ENCODE measurements at places on chromosomes 11 and 22. TPM values are rescaled to one million over a fixed set of nuclear protein-coding genes. Genes with fewer than 3 reads are reported as not detected.

DNA sequence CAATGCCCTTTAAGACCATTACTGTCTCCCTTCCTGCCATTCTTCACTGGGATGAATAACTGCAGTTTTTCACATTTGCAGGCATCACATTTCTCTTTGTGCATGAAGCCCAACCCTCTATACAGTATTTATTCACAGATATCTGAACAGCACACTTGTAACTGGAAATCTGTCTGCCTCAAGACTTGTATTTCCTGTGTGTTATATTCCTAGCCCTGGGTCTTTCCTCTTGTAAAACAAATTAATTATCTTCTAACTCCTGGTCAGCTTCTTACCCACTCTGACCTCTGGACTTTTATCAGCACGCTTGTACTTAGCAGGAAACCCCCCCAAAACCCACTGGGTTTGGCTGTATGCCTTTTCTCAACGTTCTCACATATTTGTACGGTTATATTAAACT lies 2.0 kb downstream of the CSRP3 start:
- DNase-seq: no peak

DNA sequence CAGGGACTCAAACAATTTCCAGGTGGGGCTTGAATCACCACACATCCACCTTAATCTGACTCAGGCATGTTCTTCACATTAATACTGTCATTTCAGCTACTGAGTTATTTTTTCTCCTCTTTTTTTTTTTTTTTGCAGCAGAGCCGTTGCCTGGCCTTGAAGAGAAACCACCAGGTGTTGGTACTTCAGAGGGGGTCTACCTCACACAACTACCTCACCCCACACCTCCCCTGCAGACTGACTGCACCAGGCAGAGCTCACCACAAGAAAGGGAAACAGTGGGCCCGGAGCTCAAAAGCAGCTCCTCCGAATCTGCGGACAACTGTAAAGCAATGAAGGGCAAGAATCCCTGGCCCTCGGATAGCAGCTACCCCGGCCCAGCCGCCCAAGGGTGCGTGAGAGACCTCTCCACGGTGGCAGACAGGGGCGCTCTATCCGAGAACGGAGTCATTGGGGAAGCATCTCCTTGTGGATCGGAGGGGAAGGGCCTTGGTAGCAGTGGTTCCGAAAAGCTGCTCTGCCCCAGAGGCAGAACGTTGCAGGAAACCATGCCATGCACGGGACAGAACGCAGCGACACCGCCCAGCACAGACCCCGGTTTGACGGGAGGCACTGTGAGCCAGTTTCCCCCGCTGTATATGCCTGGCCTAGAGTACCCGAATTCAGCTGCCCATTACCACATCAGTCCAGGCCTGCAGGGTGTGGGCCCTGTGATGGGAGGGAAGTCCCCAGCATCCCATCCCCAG lies 15.1 kb upstream of the SLC25A18 start:
- no peak for DNase-seq

DNA sequence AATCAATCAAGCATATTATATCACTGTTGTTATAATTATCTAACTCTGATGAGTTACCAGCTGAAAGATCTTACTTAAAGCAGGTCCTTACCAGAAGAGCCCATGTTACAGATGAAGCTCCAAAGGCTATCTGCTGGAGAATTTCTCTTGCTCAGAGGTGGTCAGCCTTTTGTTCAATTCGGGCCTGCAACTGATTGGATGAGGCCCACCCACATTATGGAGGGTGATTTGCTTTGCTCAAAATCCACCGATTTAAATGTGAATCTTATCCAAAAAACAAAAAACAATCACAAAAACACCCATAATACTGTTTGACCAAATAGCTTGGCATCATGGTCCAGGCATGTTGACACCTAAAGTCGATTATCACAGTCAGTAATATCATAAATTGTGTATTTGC lies 348.6 kb upstream of the ANO3 start:
- no peak for DNase-seq

GRCh38 chr22:38638216-38638615 lies 18.0 kb downstream of the FAM227A start:
- no peak for DNase-seq

GRCh38 chr11:133904818-133905515 lies 51.8 kb downstream of the IGSF9B start:
- no peak for DNase-seq

The NDUFS3 gene
- total RNA-seq: 228 TPM

The EML3 gene
- total RNA-seq: 58.7 TPM

The OR5P2 gene
- not detected for total RNA-seq

The WNT7B gene
- not detected for total RNA-seq

The UBASH3B gene
- total RNA-seq: 3.7 TPM

Measured in colonic mucosa (tissue), 4 donors.